ENCODE measurements at places on chromosomes 3 and 15.

GRCh38 chr3:45978006-45978761 is 17.4 kb downstream of the FYCO1 start:
- peak; percentile 58 for DNase-seq

DNA sequence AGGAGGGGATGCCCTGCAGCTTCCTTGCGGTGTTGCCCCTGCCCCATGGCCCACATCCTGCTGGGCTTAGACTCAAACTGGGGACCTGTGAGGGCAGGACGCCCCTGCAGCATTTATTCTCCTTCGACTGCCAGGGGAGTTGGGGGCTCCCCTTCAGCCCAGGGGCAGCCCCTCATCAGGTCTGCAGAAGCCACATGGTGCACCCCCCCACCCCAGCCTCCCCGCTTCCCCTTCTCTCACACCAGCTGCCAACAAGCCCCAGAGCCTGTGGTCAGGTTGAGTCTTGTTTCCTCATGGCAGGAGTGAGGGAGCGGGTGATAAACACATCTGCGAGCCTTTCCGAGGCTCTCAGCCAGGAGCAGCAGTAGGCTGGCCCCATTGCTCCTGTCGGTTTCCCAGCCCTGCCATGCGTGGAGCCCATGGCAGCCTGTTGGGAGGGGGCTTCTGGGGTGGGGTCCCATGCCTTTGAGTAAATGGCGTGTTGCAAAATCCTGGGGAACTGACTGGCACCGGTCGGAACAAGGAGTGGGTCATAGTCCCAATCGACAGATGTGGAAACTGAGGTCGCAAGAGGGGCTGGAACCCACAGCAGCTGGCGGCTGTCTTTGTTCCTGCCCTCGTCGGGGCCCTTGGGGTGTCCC is 27.8 kb downstream of the WNT7A start:
- no peak for DNase-seq

- DNase-seq = no peak
Observed at GRCh38 chr15:42628761-42629160, 53.4 kb downstream of the STARD9 start.

DNA sequence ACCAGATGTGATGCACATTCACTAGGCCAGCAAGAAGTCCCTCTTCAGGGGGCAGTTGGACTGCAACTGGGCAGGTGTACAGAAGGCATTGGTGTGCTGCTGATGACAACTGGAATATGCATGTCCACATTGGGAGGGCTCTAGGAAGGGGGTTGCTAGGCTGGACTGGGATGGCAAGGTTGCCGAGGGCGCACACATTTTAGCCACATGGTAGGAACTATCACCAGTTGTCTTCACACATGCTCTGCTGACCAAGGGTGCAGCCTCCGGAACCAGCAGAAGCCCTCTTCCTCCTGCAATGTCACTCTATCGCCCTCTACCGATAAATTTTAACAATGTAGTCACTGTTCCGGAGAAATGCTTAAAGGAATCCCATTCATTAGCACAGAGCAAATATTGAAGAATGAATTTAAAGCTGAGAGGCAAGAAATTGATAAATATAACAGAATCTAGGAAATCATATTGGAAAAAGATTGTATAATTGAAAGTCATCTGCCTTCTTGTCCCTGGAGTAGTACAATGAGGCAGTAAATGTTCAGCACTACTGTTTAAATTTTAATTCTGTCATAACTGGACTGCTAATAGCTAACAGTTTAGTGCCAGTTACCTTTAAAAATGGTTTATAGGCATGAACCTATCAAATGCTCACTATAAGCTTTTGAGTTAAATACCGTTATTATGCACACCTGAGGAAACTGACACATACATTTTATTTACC is 22.6 kb upstream of the LYSMD4 start:
- DNase-seq = peak; percentile 45

DNA sequence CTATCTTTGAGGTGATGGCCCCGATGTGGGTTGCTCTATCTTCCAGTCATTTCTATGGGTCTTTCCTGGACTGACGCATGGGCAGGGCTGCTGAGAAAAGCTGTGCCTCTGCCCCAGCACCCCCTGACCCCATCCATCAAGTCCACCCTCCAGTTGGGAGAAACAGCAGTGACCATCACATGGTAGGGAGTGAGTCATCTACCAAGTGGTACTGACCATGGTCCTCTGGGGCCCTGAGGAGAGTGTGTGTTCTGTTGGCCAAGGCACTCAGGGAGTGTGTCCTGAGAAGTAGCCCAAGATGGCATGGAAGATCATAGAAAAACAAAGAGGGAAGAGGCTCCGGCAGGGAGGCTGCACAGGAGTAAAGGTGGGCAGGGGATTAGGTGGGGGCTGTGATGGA is 1.6 kb upstream of the DNAH1 start:
- no peak for DNase-seq

- no peak for DNase-seq
Observed at GRCh38 chr3:195117978-195118581, 152.9 kb downstream of the XXYLT1 start.

DNA sequence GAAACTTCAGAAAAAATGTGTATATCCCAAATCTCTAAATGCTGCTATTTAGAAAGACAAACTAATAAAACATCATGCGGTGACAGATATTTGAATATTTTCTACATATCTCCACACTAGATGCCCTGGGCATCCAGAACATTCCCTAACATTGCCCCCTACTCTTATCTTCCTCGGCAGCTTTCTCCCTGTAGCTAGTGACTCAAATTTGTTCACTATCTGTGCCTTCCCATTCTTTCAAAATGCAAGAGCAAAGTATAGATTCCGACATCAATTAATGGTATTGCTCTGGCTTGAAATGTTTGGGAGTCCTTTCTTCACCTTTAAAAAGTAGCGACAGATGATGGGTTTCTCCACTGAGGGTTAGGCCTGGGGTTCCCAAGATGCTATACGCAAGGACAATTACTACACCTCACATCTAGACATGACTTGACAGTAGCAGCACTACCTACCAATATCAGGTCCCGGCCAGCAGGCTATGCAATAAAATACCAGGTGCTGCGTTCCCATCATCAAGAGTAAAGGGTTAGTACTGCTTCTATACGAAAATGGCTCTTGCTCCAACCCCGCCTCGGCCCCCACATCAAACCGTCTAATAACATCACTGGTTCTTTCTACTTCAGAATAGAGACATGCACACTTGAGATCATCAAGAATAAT is 631 bp downstream of the UBR1 start:
- DNase-seq = no peak

DNA sequence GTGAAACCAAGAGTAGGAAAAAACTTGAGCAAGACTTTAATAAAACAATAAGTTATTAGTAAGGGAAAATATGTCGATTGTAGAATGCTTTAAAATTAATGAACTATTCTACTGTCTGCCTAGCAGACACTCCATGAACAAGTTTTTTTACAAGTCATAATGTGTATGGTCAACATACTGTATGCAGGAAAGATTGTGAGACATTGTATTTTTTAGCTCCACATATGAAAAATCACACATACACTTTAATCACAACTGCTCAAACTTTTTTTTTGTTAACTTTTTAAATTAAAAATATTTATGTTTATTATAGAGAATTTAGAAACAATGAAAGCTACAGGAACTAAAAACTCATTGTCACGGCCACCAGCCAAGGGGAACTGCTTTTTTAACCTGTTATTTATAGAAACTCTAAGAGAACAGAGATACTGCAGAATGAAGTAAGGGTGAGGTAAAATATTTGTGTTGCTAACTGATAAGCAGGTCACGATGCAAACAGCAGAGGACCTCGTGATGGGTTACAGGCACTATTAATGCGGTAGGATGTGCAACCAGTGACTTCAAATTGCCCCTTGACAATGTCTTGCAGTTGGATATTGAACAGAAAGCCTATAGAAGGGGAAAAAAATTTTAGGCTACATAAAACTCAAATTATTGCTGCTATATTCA is 53.0 kb downstream of the THSD4 start:
- no peak for DNase-seq

All from NCI-H187 (cell line).